ENCODE measurements at places on chromosomes 2 and 18.

DNA sequence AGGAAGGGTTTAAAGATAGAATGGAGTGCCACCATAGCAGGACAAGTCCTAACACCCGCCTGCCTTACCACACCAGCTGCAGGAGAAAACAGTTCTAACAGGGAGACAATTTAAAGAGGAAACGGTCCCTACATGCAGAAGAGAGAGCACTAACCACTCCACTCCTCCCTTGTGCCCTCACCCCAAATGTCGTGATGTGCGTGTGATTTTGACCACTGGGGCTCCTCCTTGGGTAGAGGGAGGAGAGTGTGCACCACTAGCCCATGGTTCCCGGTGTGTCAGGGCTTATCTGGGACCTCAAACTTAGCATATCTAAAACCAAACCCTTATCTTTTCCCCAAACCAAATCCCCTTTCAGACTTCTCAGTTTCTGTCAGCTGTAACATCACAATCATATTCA is 105.5 kb upstream of the CCDC68 start:
- DNase-seq, result no peak

DNA sequence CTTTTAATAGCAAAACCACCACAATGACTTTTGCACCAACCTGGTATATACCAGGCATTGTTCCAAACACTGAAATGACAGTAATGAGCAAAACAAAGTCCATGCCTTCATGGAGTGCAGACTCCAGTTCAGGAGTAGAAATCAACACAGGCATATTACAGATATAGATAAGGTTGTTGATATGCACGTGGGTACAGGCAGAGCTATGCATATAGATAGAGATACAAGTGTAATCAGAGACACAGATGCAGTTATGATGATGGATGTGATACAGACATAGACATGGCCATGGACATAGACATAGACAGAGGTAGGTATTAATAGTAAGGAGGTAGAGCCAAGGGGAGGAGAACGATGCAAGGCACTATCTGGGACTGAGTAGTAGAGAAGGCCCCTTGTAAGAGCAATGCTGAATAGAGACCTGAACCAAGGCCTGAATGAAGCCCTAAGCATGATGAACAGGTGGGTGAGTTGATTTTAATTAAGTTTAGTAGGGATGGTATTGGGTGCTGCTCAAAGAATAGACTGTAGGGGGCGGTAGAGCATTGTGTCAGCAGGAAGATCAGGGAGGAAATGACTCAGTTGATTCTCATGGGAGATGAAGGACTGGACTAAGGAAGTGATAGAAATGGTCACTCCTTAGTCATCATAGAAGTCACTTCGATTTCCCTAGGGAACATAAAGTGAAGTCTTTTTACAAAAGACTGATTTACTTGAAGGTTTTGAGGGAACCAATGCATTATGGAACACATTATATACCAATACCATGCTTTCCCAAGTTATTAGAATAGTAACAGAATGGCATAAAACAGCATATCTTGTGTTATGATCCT is 39.4 kb downstream of the CMPK2 start:
- no peak for DNase-seq

GRCh38 chr2:159108181-159108893 is 139.9 kb downstream of the TANC1 start:
- no peak for DNase-seq

GRCh38 chr2:74919827-74920226 is 38.6 kb upstream of the POLE4 start:
- DNase-seq, result no peak

DNA sequence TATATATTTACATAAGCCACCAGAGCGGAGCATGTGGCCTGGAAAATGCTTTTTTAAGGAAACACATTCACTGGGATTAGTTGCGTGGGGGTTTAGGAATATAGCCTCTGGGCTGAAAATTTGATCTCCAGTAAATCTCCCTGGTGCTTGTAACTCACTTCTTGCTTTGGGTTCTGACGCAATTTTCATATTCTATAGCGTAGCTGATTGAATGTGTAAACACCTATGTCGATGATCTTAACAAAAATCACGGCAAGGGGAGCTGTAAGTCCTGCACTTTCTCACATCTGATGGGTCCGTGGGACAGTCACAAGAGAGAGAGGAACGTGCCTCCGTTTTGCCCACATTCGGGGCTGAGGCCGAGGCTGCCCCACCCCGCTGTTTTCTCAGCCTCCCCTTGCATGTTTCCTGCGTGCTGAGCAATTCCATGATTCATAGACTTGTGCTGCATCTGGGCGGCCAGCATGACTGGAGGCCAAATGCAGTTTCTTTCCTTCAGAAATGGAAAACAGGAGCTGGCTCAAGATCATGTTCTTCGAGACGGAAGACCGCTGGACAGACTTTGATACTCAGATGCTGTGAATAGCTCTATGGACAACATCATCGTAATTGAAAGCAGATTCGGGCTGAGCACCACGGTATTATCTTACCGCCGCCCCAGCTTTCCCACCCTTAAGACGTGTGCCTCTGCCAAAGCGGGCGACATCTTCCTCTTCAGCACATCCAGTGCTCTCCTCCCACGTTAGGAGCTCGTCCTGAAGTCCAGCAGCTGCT is 109.2 kb downstream of the TMEM18 start:
- no peak for DNase-seq

DNA sequence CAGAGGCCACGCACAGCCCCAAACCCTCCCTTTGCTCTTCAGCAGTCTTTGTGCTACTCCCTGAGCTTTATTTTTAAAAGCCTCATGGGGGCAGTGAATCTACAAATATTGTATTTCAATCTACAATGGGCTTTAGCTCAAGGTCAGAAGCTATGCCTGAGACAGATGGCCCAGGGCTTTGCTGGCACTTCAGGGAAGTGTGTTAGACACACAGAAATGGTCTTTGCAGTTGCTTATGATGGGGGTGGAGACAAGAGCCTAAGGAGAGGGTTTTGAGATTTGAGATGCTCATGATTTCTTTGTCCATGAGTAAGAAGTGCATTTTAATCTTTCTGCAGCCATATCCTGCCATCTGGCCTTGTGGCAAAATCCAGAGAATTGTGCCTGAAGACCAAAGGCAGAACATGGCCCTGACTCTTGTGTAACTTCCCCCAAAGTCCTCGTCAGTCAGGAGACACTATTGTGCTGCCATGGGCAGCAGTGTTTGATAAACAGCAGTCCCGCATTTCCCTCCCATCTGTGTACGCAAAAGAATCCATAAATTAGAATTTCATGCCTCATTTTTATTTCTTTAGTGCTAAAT is 92.6 kb downstream of the VAPA start:
- DNase-seq, result peak; percentile 6

DNA sequence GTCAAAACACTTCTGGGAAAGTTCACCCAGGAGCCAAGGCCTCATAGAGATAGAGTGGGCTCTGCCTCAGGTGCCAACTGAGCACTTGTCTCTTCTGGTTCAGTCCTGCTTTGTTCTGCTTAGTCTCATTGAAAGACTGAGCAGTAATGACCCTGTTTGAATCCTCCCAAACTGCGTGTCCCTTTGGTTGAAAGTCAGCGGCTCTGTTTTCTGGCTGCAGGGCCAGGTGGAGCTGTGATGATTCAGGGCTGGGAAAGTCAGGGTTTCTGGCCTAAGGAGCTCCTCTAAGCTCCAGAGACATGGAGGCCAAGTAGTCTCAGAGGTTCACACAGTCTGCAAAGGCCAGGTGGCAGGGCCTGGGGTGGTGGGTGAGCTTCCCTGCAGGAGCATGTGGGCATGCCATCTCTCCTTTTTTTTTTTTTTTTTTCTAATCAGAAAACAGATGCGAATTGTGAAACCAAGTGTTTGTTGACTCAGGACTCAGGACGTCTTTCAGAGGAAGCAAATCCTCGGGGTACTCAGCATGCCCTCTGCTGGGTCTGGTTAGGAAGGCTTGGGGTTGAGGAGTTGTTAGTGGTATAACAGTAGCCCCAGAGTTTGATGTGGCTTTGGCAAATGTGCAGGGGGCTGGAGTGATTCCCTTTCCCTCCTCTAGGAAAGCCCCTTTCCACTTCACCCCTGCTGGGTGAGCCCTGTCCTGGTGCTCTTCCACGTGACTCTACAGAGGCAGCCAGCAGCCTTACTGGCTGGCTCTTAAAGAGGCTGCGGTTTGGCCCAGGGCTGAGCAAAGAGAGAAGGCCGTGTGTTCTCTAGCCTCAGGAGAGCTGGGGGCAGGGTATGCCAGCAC is 38.3 kb downstream of the TMEM17 start:
- DNase-seq, result no peak

GRCh38 chr2:122627388-122627787 is 871.9 kb downstream of the TSN start:
- DNase-seq, result no peak

GRCh38 chr2:126463892-126464674 is 191.9 kb upstream of the GYPC start:
- DNase-seq, result no peak

DNA sequence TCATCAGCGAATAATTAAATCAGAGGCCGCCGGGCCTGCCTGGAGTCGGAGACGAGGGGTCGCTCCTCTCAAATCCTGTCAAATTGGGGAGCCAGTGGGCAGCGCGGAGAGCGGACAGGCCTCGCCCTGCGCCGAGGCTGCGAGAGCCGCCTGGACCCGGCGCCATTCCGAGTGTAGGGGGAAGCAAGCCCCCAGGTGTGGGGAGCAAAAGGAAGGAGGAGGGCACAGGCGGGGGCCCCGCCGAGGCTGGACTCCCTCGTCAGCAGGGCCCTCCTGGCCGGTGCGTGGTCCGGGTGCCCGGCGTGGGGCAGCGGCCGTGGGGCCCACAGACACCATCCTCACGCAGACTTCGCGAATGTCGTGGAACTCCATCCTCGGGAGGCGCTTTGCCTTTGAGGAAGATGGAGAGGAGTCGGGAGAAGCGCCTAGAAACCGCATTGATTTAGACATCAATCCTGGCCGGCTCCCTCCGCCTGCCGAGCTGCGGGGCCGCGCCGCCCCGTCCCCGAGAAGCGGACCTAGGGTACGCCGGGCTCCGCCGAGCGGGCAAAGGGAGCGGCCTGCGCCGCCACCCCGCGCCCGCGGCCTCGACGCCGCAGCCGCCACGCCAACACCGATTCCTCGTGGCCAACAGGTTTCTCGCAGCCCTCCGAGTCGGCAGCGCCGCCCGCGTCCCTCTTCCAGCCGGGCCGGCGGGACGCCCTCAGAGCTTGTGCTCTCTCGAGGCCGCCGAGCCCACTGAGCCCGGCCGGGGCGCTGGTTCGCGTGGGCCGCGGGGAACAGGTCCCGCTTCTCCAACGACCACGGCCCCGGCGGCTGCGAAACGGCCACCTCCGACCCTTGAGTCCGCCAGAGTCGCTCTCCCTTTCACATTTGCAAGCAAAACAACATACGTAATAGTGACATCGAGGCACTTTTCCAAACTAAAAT is 6.7 kb upstream of the ONECUT2 start:
- DNase-seq, result no peak

DNA sequence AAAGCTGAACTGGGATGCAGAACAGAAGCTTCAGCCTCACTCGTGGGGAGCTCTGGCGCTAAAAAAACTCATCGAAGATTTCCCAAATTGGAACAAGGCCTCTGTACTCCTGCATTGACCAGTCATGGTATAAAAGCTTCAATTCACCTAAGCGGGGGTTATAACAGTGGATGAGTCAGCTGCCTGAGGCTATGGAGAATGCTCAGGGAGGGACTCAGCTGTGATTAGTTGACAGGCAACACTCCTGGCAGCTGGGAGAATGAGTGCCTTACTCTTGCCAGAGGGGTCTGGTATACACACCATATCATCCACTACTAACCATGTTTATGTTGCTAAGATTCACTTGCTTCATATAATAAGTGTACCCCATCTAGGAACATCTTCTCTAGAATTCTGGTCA is 350.6 kb upstream of the VRK2 start:
- DNase-seq, result no peak

Data from AG04450 (cell line).